SIG-M5 (cell line): ENCODE measurements at places on chromosomes 16 and 17.

GRCh38 chr16:85446951-85447692 lies 166.0 kb upstream of the GSE1 start:
- DNase-seq, result no peak

DNA sequence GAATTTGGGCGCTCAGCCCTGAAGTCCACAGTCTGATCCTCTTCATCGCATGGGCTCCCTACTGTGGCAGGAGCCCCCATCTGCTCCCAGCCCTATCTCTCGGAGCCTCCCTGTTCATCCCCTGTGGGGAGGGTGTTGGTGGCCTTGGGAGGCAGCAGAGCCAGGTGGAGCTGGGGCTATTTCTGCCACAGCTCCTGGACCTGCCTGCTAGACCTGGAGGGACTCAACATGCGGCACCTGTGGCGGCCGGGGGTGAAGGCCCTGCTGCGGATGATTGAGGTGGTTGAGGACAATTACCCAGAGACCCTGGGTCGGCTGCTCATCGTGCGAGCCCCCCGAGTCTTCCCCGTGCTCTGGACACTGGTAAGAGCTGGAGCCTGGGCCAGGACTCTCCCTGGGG lies 30.5 kb downstream of the NAGPA start:
- DNase-seq, result no peak

GRCh38 chr17:59617156-59617732 lies 2.5 kb upstream of the CLTC start:
- no peak for DNase-seq

- DNase-seq, result no peak
These were observed 12.4 kb upstream of the GUCY2D start for GRCh38 chr17:7989781-7990655.

GRCh38 chr16:85480727-85481101 lies 132.4 kb upstream of the GSE1 start:
- DNase-seq, result no peak

GRCh38 chr17:11991461-11991860 lies 5.8 kb downstream of the ZNF18 start:
- no peak for DNase-seq

DNA sequence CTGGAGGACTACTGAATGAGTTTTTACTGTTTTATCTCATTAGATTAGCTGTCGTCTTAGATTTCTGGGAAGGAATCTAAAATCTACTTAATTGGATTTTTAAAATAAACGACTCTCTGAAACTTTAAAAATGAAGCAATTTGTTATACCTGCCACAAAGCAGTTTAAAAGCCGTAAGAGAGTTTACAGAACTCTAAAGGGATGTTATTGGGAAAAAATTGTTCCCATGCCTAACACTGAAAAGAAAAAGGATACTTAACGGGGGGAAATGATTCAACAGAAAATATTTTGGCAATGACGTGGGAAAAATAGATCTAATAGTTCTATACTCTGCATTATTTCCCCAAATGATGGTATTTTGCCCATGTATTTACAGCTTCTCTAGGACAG lies 27.0 kb downstream of the ARHGAP17 start:
- DNase-seq, result no peak

DNA sequence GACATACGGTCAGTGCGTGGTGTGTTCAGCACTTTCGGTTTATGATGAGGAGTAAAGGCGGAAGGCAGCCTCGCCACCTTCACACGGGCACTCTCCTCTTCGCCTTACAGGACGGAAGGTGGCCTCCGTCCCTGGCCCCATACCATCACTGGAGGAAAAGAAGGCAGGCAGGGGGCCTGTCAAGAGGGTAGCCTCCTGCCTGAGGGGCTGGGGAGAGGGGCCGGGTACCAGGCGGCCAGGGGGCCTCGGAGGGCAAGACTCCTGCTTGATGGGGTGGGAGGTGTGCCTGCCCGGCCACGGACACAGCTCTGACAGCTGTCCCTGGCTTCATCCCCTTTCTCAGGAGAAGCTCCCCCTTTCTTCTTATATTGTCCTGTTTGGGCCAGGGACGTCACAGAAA lies 15.6 kb upstream of the SLC38A8 start:
- no peak for DNase-seq

GRCh38 chr17:67569873-67570272 lies 147.9 kb upstream of the NOL11 start:
- DNase-seq, result peak; percentile 38

- DNase-seq, result no peak
These were observed 22.9 kb upstream of the CORO6 start for GRCh38 chr17:29645515-29646051.

DNA sequence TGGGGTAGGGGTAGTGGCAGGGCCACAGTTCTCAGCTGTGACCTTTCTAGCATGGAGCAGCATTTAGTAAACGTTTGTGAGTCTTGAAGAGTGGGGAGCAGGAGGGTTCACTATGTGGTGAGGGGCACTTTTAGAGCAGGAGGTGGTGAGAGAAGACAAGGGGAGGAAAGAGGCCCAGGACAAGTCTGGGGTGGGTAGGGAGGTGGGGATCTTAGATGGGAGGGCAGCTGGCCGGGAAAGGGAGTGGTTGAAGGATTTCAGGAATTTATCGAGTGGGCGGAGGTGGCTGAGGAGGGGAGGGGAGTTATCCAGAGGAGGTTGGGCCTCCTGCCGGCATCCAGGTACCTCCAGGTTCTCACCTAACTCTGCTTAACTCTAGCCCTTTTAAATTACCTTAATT lies 1.9 kb downstream of the CLEC16A start:
- no peak for DNase-seq

- no peak for DNase-seq
These were observed 1.8 kb upstream of the TMEM88 start for GRCh38 chr17:7852919-7853690.

GRCh38 chr17:70100983-70101382 lies 26.0 kb downstream of the KCNJ16 start:
- no peak for DNase-seq

DNA sequence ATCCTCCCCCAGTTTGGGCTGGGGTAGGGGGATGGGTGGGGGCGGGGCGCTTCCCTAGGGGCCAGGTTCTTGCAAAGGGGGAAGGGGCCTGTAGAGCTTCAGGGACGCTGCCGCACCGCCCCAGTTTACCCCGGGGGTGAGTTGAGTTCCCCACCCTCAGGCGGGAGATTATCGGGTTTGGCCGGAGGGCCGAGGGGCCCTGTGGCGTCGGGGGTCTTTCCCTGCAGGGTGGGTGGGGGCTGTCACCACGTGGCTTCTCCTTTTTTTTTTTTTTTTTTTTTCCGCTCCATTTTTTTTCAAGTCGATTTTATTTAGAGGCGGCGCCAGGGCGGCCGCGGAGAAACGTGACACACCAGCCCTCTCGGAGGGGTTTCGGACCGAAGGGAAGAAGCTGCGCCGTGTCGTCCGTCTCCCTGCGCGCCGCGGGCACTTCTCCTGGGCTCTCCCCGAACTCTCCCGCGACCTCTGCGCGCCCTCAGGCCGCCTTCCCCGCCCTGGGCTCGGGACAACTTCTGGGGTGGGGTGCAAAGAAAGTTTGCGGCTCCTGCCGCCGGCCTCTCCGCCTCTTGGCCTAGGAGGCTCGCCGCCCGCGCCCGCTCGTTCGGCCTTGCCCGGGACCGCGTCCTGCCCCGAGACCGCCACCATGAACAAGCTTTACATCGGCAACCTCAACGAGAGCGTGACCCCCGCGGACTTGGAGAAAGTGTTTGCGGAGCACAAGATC lies at the start of gene IGF2BP1:
TSS of gene IGF2BP1 (plus strand) at position 283 of the 724 bp plus-strand sequence. CDS start at position 644, 361 bp downstream.
- no peak for DNase-seq

- no peak for DNase-seq
These were observed 11.7 kb downstream of the TRAF4 start for GRCh38 chr17:28755486-28755885.

GRCh38 chr17:40936976-40937375 lies 470 bp downstream of the KRT23 start:
- DNase-seq, result no peak

- DNase-seq, result no peak
These were observed 55.0 kb downstream of the ZNF423 start for GRCh38 chr16:49800876-49801275.

- DNase-seq, result no peak
These were observed 36.4 kb upstream of the GRIN2A start for GRCh38 chr16:10218490-10219206.

GRCh38 chr16:72043058-72043457 lies 11.2 kb upstream of the HP start:
- no peak for DNase-seq

- no peak for DNase-seq
These were observed 477 bp downstream of the NTAN1 start for GRCh38 chr16:15055141-15056053.

- DNase-seq, result no peak
These were observed 51.0 kb upstream of the GPRC5B start for GRCh38 chr16:19935694-19936093.
